EL (cell line): ENCODE measurements at places on chromosomes 4 and X.
A peak's percentile ranks its signal among the peaks of the same experiment; 100 is the strongest.

DNA sequence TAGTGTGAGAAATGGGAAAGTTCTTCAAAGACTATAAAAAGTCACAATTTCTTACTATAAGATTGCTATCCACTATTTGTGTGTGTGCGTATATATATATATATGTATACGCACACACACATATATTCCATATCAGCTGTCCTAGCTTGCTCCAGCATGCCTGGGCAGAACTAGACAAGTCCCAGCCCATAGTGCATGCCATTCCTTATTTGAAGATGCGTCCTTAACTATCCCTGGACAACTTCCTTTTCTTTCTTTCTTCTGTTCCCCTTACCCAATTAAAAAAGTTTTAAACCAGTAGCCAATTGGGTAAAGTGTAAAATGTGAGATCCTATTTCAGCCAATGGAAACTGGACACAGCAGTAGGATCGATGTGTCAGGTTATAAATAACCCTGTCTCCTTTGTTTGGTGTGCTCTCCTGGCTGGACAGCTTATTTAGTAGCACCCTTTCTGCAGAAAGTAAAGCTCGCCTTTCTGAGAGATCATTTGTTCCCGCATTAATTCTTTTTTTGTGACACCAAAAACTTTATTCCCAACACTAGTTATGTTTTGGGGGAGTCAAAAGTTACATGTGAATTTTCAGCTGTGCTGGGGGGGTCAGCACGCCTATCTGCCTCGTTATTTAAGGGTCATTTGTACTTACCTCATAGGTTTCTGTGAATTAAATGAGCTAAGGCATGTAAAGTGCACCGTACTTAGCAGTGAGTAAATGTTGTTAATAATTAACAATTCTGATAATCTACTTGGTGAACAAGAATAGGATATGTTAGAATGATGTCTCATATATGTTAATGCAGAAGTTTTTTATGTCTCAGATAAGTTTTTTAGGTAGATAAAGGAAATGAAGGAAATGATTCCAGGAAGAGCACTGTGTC is 40.9 kb downstream of the KDM6A start:
- DNase-seq, result no peak

- DNase-seq, result no peak
These were observed 17.6 kb downstream of the FBXO8 start for GRCh38 chr4:174265916-174266315.

DNA sequence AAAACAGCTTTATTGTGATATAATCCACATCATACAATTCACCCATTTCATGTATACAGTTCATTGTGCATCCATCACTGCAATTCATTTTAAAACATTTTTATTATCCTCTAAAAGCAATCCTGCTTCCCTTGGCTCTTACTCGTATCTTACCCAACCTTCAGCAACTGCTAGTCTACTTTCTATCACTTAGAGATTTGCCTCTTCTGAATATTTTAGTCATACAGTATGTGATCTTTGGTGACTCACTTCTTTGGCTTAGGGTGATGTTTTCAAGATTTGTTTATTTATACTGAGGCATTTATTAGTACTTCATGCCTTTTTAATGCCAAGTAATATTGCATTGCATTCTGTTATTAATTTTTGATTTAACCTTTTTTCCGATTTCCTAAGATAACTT is 15.0 kb upstream of the MSMO1 start:
- peak; percentile 69 for DNase-seq

DNA sequence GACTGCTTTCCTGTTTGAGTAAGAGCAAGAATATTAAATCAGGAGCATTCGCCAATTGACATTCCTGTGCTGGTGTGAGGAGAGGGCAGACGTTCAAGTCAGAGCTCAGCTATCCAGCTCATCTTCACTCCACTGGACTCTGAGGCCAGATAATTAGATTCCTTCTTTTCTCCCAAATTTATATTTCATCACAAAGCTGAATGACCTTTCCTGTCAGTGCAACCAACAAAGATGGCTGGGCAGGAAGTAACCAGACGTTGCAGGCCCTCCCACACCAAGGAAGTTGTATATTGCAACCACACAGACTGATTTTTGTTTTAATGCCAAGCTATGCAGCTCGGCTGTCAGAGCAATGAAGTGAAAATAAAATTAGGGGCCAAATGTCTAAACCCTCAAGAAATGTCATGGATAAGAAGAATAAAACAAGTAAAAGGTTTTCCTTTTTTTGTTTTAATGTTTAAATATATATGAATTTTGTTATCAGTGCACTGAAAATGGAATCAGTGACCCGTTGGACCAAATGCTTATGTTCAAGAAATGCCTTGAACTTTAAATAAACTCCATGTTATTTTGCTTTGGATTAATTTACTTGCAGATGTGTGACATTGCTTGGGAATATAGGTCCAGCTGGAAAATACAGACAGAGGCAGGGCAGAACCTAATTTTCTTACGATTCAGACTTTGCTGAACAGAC is 578.9 kb upstream of the FAT1 start:
- DNase-seq, result peak; percentile 26

DNA sequence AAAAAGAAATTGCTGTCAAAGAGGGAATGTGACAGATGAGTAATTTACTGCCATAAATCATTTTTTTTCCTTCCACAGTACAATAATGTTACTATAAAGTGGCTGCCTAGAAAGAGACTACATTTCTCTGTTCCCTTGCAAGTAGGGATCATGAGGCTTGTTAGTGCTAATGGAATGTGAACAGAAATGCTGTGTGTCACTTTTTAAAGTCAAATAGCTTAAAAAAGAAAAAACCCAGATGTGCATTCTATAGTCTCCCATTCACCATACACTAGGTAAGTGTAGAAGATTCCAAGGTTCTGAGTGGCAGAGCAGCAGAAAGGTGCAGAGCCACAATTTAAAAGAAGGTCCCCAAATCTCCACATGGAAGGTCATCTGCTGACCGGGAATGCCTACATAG is 328.4 kb downstream of the CAMK2D start:
- DNase-seq, result peak; percentile 17

DNA sequence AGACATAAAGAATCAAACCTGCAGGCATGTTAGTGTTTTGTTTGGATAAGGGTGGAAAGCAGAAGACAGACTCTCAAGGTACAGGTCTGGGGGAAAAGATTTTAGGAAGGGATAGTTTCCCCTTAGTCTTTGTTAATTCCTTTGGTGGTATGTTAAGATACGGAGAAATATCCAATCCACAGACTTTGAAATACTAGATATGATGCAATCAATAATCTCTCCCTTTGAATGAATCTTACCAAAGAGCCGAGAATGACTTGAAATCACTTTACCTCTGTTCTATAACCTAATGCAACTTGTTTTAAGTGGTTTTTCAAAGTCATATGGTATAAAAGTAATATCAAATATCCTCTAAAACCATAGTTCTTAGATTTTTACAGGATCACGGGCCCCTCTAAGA is 5.3 kb upstream of the BDH2 start:
- no peak for DNase-seq

DNA sequence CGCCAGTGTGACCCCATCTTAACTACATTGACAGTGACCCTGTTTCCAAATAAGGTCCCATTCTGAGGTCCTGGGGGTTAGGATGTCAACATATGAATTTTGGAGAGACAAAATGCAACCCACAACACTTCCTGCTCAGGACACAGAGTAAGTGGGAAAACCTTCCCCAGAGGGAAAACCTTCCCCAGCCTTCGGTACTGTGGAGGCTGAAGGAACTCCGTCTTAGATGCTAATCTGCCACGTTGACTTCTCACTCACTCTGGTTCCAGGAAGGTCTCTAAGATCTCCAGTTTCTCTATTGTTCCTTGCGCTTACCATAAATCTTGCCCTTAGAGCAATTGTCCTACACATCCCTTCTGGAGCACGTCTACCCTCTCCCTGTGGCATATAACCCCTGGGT is 29.7 kb upstream of the HMX1 start:
- no peak for DNase-seq

GRCh38 chrX:68808686-68809357 is 20.0 kb upstream of the EFNB1 start:
- DNase-seq, result peak; percentile 16

DNA sequence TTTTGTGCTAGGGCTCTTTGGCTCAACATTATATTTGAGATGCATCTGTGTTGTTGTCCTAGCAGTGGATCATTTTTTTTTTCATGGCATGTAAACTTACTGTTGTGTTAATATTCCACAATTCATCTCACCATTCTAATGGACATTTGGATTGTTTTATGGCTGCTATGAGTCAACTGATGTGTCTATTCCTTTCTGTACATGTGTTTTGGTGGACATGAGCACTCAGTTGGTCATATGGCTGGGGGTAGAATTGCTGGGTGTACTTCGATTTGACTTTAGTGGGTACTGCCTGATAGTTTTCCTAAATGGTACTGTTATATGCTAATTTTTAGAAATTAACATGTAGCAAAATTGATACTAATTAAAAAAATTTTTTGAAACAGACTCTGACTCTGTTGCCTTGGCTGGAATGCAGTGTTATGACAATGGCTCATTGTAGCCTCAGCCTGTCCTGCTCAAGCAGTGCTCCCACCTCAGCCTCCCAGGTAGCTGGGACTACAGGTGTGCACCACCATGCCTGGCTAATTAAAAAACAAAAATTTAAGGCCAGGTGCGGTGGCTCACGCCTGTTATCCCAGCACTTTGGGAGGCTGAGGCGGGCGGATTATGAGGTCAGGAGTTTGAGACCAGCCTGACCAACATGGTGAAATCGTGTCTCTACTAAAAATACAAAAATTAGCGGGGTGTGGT is 9.0 kb downstream of the FAM193A start:
- DNase-seq, result no peak

- DNase-seq, result peak; percentile 20
These were observed 122.2 kb downstream of the SHROOM4 start for GRCh38 chrX:50691820-50692219.

DNA sequence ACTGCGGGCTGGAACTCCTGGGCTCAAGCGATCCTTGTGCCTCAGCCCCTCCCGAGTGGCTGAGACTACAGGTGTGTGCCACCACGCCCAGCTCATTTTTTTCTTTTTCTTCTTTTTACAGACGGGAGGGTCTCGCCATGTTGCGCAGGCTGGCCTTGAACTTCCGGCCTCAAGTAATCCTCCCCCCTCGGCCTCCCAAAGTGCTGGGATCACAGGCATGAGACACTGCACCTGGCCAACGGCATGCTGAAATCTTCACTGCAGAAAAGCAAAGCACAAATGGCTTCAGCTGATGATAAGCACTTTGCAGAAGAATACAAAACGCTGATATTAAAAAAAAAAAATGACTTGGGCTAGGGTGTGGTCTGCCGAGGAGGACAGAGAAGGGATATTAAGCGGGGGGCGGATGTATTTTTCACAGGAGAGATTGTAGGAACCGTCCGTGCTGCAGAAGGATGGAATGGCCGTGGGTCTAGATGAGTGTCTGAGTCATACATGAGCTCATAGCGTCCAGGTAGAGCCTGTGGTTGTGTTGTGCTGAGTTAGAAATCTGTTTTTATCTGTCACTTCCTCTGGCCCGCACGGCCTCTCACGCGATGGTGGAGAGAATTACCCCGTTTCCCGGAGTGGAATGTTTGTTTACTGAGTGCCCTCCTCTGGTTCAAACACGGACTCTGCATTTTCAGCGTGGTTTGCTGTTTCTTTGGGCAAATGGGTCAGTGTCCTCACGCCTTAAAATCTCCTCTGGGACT is 8.5 kb upstream of the AKAP17A start:
- DNase-seq, result peak; percentile 70

DNA sequence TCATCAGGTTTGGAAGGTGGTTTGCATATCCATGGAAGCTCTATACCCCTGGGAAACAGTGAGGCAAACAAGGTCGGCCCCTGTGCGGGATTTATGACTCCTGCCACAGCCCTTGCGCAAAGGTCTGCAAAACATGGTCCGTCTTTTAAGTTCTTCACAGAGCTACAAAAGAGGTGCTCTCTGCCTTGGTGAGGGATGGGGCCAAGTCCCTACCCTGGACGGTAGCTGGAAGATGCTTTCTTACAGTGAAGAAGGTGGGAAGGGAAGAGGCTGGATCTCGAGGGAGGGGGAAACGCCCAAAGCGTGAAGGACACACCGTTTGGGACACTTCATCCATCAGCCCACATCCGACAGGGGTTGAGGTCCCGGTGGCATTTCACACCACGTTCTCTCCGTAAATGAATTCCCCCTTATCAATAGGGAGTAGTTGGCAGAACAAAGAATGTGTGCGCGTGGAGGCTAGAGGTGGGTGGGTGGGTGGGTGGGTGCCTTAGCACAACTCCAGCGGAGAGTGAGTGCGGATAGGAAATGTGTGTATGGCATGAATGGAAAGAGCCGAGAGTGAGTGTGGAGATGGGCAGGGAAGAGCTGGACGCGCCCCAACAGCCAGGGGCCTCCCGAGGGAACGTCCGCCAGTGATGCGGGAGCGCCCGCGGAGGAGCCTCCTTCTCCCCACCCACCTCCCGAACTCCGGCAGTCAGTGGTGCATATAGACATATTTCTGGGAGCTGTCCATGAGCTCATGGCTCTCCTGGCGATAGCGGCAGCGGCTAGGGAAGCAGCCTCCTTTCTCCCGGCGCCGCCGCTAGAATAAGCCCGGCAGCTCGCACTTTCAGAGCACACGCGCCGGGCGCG is 68.3 kb downstream of the LARP7 start:
- DNase-seq, result peak; percentile 65

DNA sequence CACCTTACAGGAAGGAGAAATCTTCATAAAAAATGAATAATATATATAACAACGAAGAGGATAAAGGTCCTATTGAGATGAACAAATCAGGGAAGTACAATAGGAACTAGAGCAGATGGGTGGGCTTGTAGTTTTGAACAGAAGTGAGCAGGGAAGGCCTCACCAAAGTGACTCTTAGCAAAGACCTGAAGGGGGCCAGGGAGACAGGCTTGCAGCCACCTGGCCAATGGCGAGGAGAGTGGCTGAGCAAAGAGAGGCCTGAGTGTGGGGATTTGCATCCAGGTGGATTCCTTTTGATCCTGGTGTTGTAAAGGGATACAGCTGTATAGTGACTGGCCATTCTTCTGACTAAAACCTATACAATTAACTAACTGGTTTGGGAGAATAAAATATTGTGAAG is 354.1 kb downstream of the CAMK2D start:
- DNase-seq, result no peak

DNA sequence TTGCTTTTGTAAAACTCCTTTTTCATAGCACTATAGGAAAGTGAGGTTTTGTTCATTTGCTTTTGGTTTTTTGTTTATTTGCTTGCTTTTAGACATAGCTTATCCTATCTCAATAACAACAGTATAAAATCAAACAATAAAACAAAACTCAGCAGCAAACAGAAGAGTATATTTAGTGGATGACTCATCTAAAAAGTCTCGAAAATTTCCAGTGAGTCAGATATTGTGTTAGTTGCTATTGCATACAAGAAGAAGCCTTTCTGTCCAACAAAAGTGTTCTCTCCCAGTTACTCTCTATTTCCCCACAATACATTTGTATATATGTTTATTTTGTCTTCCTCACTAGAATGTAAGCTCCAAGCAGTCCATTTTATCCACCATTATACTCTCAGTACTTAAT is 36.0 kb upstream of the NPNT start:
- peak; percentile 62 for DNase-seq

GRCh38 chrX:29242856-29243255 is 655.6 kb downstream of the IL1RAPL1 start:
- DNase-seq, result no peak

DNA sequence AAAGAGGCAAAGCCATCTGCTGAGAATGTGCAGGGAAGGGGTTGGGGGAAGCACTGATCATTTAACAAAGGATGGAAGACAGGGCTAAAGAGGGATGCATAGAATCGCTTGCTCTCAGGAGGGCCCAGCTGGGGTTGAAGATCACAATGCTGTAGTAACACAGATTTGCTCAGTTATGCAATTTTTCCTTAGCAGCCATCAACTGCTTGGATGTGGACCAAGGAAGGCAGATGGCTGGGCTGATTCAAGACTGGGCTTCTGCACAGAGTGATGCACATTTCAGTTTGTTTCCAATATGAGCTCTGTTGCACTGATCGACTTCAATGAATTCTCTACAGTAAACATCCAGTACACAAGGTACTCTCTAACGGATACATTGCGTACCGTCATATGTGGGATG is 127.8 kb upstream of the TBL1X start:
- DNase-seq, result peak; percentile 20
